ENCODE measurements at places on chromosomes 4 and X. TPM values are rescaled to one million over a fixed set of nuclear protein-coding genes. Genes with fewer than 3 reads are reported as not detected.

Gene CSAG1
- total RNA-seq, result not detected

Gene ACOX3
- 47.9 TPM for total RNA-seq

- no peak for DNase-seq
These were observed 11.0 kb upstream of the VSIG1 start for GRCh38 chrX:108033890-108034289.

- DNase-seq, result no peak
These were observed 204.1 kb downstream of the NR3C2 start for GRCh38 chr4:148238086-148238485.

- no peak for DNase-seq
These were observed 21.3 kb downstream of the TXLNG start for GRCh38 chrX:16807548-16807947.
